Left renal cortex interstitium (tissue), 4 donors: ENCODE measurements at places on chromosomes 11 and 22. TPM values are rescaled to one million over a fixed set of nuclear protein-coding genes. Genes with fewer than 3 reads are reported as not detected.

DNA sequence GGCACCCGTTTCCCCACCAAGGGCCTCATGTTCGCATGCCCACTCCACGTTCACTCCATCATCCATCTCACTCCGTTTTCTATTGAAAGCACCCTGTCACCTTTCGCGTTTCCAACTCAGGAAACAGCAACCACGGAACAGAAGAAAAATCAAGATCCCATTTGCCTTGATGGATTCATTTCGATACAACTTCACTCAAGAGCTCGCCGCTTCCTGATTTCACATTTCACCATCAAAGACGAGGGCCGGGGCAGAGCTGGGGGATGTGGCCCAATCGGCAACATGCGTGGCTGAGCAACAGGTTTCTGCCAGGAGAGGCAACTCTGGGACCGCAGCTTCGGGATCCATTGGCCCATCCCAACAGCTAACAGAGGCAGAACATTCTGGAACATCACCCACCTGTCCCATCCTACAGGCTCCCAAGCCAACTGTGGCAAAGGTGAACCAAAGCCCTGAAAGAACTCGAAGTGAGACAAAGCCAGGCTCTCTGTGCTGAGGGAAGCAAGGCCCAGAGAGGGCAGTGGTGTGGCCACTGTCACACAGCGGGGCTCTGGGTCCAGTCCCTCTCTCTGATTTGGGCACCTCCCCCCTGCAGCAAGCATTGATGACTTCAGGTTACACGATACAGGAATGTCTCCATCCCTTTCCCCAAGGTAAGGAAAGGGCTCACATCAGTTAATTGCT is 36.2 kb upstream of the CD5 start:
- DNase-seq = no peak

DNA sequence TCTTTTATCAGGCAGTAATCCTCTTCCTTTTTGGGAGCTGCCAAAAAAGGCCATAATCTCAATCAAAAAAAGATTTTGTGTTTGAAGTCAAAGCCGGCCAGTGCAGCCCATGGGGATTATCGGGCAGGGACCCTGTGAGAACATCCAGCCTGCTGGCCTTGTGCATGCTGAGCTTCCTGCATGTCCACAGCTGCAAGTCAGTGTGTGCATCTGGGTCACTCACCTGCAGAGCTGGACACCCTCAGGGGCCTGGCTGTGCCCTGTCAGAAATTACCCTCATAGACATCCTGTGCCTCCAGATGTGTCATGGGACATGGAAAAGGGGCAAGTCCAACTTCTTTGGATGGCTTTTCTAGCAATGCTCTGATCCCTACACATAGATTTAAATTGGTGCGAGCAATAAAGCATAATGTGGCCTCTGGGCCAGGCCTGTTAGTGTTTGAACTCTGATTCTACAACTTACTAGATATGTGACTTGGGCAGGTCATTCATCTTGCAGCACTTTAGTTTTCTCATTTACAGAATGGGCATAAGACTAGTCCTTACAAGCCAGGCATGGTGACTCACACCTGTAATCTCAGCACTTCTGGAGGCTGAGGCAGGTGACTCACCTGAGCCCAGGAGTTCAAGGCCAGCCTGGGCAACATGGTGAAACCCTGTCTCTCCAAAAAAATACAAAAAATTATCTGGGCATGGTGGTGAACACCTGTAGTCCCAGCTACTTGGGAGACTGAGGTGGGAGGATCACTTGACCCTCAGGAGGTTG is 81.6 kb upstream of the LARGE1 start:
- DNase-seq = no peak

- DNase-seq = no peak
Measured at GRCh38 chr11:106424111-106424510, 346.6 kb downstream of the AASDHPPT start.

DNA sequence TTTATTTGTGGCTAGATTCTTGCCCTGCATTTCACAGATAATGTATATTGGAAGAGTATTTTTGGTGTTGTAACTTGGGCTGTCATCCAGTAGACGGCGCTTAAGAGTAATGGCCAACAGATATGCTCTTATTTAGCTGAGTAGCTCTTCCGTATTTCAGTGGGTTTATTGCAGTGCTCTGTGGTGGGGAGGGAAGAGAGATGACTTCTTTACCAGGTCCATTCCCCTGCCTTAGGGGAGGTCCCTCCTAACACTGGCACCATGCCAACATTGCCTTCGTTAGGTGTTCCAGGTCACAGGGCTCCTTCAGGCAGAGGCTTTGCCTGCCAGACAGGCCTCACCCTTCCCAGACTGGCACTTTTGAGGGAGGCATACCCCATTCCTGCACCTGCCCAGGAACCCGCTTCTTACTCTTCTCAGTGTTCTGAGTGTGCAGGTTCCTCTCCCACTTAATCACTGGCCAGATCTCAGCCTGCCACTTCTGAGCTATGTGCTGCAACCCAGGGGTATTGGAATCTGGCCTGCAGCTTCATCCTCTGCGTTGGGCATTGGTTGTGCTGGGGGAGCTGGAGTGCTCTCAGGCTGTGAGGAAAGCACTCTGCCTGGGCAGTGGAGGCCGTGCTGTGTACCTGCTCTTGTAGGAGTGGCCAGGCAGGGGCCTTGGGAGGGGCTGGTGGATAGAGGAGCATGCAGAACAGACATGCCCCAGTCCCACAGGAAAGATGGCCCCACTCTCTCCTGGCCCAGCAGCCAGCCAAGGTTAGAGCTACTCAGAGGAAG is 29.4 kb upstream of the SLN start:
- no peak for DNase-seq

DNA sequence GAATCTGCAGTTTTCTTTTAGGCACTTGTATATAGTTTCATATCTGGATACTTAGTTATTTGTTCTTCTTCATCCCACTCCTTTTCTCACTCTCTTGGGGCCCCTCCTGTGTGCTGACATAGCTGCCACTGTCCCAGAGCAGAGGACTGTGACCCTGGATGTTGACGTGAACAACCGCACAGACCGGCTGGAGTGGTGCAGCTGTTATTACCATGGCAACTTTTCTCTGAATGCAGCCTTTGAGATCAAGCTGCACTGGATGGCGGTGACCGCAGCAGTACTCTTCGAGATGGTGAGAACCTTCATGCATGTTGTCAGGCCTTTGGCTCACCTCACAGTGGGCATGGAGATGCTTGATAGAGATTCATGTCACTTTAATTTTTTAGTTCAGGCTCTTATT is 50.9 kb upstream of the YWHAH start:
- no peak for DNase-seq

- no peak for DNase-seq
Measured at GRCh38 chr11:10476342-10476741, 21.3 kb downstream of the AMPD3 start.

GRCh38 chr11:47611348-47611794 is 17.2 kb upstream of the C1QTNF4 start:
- DNase-seq = no peak

KCTD14 gene
- 11.7 TPM for polyA plus RNA-seq

OR51B6 gene
- polyA plus RNA-seq = not detected

SPATA19 gene
- not detected for polyA plus RNA-seq

CYTH4 gene
- polyA plus RNA-seq = 4.9 TPM

PDGFB gene
- polyA plus RNA-seq = 14.0 TPM
